CD4-positive, alpha-beta T cell treated with Interleukin-4 for 1 hour (primary cell): ENCODE measurements at places on chromosomes 3 and 15.

DNA sequence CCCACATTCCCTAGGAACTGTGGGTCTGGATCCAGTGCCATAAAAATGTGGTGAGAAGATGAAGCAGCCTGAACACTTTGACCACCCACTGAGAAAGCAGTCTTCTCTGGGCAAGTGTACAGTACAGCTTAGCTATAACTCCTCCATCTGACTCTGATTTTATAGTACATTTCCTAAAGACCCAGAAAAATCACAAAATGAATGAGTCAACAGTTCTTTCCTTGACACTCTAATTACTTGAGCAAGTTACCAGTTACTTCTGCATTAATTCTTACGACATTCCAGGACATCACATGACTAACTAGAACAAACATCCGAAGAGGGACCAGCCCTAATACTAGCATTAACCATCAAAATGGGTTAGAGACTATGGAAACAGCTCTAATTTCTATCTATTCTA, 148.1 kb upstream of the PEX5L start:
- DNase-seq: no peak

DNA sequence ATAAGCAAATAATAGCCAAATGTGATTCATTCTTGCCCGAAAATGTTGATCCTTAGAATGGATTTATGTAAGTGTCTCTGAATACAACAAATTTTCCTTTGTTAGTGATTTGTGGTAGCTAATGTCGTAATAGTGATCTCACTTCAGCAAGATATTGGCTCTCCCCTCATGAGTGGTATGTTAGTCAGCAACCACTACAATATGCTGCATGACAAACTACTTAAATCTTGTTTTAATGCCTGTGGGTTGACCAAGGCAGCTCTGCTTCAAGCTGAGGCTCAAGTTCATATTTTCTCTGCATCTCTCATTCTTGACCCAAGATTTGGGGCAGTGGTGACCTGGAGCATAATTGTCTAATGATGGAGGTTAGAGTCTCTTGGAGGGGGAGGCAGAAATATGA, 49.8 kb upstream of the GALNT15 start:
- no peak for DNase-seq

DNA sequence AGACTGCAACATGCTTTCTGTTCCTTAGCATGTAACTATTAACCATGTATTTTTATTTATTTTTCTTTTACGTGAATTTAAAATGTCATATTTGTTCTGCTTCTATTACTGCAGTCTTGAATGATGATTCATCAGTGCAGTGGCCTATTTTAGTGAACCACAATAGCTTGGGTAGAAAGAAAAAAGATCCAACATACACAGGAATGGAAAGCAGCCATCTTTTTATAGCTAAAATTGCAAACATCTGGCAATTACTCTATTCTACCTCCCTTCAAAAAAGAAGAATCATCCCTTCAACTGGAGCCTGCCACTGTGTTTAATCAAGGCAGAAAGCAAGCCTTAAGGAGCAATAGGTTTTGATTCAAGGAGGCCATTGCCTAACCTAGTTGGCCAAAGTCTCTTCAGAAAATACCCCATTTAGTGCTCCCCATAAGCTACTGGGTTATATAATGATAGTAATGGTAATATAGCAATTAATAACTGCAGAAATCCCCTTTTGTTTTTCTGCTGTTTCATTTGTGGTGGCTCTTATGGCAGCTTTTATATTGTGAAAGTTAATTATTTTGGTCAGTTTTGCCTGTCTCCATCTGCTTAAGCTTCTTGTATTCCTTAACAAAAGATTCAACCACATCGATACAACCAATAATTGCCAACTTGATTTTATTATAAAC, 267.3 kb downstream of the LPP start:
- DNase-seq: no peak

- no peak for DNase-seq
These were observed 83.9 kb upstream of the MYO5C start for GRCh38 chr15:52379395-52380106.

GRCh38 chr3:6326771-6327170, 534.1 kb upstream of the GRM7 start:
- DNase-seq: no peak

DNA sequence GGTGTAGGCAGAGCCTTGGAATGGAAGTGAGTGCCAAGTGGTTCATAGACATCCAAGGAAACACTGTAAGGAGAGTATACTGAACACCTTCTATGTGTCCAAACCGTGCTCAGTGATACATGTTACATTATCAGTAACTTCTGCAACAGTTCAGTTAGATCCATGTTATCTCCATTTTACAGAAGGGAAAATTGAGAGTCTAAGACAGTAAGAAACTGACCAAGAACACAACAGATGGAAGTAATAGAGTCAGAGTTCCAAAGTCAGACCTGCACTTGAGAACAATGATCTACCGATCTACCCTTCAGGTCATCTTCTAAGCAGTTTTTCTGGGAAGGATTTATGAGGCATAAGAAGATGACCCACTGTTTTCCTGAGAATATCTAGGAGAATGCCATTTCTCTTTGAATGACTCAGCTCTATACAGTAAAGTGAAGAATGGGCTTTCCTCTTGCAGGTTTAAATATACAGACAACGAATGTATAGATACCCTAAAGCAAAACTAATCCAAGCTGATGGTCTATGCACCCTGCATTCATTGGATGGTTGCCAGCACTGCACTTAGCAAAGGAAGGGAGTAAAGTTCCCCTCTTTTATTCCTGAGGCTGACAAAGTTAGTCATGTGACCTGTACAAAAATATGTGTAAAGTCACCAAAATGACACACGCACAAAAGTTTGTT, 604.1 kb upstream of the MDFIC2 start:
- DNase-seq: no peak

DNA sequence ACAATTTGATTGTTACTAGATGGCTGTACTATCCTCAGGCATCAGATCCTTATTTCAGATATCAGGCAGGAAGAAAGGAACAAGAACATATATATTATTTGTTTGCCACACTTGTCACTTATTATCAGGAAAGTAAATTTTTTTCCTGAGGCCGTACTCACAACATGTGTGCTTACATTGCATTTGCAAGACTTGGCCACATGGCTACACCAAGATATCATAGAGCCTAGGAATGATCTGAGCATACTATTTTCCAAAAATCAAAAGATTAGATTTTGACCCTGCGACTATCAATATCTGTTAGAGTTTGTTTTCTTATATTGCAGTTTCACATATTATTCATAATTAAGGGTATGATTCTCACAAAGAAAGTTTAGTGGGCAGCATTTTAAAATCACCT, 426.2 kb upstream of the BCHE start:
- no peak for DNase-seq

DNA sequence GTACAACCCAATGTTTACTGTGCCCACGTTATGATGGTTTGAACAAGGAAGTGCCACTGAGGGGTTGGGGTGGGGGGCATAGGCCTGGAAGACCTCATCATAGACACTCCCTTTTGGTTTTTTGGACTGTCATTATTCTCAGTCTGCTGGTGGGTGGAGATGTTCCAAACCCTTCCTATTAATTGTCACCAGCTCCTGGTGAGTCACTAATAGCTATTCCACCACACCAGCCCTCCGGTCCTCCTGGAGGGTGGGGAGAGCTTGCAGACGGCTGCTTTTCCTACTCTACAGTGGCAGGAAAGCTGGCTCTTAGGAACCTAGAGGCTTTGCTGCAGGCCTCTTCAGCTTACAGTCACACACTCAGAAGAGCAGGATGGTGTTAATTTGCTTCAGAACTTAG, 9.0 kb upstream of the COPG1 start:
- peak; percentile 29 for DNase-seq

DNA sequence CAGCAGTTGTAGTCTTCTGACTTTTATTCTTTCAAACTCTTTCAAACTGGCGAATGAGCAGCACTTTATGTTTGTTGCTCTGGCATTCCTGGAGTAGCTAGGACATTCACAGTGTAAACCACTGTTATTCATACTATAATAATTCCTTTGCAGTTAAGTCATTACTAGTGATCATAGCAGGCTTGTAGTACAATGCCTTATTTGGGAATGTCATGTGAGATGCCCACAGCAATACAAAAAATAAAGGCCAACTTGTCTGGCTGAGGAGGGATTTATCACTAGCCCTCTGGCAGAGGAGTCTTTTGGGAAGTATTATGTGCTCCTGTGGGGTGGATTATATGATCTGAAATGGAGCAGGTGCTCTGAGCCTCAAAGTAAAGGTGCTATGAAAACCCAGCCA, 197.2 kb downstream of the VGLL3 start:
- no peak for DNase-seq

- DNase-seq: peak; percentile 30
These were observed 17.3 kb downstream of the KPNA1 start for GRCh38 chr3:122497425-122497824.

GRCh38 chr3:66593978-66594377, 93.2 kb upstream of the LRIG1 start:
- DNase-seq: no peak

DNA sequence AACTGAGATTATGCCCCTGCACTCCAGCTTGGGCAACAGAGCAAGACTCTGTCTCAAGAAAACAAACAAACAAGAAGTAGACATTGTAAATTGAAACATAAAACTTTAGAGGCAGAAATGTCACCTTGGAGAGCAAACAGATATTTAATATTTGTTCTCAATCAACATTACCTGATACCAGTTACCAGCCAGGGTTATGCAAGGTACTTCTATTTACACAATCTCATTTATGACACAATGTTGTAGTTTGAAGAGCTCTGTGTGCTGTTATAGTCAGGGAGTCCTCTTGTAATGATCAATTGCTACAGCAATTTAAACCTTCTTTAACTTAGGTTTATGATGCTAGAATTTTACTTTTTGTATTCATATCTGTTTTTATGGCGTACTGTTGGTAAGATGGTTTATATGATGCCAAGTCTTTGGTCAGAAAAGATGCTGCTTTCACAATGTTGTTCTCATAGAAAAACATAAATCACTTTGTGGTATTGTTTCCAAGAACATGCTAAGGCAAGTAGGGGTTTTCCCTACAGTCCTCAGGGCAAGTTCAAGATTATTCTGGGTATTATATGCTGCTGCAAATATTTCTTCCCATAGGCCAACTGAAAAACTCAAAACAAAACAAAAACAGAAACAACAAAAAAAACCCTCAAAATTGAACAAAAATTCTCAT, 173.5 kb downstream of the TNIK start:
- no peak for DNase-seq

DNA sequence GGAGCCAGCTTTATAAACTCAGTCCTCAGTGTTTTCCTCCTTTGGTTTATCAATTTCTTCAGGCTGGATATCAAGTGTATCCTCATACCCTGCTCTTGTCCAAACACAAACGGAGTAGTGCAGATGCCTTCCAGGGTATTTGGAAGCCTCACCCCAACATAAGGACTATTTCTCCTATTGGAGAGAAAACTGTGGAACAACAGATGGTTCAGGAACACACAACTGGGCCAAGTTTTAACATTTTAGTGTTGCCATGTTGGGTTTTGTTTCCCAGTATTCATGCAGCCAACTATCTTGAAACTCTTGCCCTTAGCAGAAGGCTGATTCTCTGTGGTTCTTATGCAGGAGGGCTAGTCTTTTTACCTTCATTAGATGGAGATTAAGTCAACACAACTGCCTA, 398.1 kb downstream of the GABRB3 start:
- no peak for DNase-seq

DNA sequence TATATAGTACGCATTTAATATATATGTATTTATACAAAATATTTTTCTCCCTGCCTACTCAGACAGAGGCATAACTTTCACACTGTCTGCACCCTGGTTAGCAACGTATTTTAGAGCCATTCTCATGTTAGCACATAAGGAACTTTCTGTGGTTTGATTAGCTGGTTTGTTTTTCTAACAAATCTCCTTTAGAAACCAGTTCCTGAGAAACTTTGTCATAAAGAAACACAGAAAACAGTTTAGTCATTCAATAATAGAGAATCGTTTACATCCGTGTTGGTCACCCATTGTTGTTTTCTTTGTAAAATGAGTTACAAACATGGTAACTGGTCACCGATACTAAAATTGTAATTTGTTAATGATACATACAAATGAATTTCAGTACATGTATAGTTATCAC, 5.9 kb upstream of the NGRN start:
- no peak for DNase-seq

- DNase-seq: no peak
These were observed 84.5 kb downstream of the MEGF11 start for GRCh38 chr15:66169023-66169422.

DNA sequence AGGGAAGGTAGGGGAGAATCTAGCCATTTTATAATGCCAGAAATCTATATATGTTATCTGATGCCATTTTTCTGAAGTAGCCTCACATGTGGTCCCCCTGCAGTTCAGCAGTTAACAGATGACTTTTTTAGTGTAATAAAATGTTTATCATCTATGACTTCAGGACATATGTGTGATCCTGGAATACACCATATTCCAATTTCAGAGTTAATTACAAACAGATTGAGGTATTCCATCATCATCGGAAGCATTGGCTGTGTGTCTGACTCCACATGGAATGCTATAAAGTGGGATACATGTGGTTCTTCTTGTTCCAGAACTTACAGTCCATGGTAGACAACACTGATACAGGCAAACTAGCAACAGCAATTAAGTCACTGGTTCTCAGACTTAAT, 45.9 kb upstream of the LIMD1 start:
- DNase-seq: no peak

DNA sequence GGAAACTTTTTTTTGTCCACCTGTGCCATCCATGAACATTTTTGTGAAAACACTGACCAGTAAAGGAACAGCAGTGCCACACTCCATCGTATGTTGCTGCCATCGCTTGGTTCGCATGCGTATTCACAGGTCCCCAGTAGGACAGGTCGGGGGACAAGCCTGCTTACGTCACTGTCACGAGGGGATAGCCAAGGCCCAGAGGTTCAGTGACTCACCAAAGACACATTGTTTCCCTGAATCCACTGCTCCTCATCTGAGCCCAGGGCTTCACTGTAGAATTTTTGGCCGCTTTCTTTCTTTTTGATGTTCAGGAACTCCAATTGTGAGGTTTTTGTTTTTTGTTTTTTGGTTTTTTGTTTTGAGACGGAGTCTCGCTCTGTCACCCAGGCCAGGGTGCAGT, 5.9 kb downstream of the ADPRH start:
- no peak for DNase-seq

GRCh38 chr15:68789534-68790241, 31.0 kb downstream of the ANP32A start:
- no peak for DNase-seq

- DNase-seq: no peak
These were observed 164.3 kb upstream of the NUDT16 start for GRCh38 chr3:131217296-131217741.

DNA sequence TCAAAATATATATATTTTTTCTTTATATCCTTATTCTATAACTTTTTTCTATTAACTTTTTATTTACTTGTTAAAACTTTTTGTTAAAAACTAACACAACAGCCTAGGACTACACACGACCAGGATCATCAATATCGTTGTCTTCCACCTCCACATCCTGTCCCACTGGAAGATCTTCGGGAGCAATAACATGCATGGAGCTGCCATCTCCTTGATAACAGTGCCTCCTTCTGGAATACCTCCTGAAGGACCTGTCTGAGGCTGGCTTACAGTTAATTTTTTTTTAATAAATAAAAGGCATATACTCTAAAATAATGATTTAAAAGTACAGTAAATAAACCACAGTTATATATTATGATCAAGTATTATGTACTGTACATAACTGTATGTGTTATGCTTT, 58.9 kb downstream of the SFMBT1 start:
- DNase-seq: peak; percentile 13
